ENCODE measurements at places on chromosomes 5 and 9.

DNA sequence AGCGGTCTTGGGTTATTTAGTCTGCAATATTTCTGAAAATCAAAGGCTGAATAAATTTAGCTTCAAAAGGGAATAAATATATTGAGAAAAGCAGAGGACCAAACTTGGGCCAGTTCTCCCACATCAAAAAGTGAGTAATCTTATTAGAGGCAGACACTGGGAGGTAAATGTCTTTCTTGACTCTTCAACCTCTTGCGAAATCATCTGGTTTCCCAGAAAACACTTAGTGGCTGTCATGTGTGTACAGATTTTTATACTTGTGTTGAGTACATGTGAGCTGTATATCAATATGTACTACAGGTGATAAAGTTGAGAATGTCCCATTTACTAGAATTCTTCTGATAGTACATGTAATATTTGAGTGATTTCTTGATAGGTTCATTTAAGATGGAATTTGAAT lies 454.9 kb downstream of the PRR16 start:
- no peak for DNase-seq

GRCh38 chr9:137046088-137046787 lies at the start of gene NPDC1:
TSS of gene NPDC1 (minus strand) at chr9:137046177. CDS start at chr9:137045989, 188 bp downstream.
- peak; percentile 93 for DNase-seq

DNA sequence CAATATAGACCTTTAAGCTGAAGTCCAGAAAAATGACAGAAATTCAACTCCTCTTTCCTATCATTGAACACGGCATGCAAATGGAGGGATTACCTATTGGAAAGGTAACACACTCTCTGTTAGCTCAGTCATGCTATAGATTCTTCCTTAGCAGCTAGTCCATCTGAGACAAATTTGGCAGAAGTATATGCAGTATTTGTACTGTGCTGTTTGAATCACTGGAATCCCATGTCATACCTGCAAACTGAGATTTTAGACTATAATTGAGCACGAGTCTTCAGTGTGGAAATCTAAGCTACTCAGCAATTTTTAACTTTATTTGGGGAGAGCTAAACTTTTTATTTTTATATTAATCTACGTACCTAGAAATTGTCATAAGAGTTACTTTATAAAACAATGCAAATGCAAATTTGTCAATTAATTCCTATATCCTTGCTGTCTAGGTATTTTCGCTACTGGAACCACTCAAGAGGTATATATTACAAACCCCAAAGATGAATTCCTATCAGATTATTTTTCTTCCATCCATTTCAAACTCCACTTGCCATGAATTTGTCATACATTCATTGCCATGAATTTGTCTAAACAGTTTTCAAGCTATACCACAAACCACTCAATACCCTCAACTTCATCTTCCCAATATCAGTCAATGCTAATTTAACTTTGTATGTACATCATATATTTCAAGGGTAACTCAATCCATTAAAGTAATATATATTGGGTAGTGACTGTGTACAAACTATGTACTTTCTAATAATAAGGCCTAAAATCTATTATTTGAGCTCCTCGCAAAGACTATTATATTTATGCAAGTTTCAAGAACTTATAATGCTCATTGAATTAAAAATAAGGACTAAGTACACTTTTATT lies 224.8 kb downstream of the MEF2C start:
- no peak for DNase-seq

GRCh38 chr5:178458140-178458539 lies 132.1 kb downstream of the COL23A1 start:
- no peak for DNase-seq
